Osteocyte (in vitro differentiated cells): ENCODE measurements at places on chromosomes 5 and 9. TPM values are rescaled to one million over a fixed set of nuclear protein-coding genes. Genes with fewer than 3 reads are reported as not detected.

The CDC20B gene
- not detected in 2 replicates for total RNA-seq

The MAP1B gene
- total RNA-seq: 189 and 207 TPM in 2 replicates

DNA sequence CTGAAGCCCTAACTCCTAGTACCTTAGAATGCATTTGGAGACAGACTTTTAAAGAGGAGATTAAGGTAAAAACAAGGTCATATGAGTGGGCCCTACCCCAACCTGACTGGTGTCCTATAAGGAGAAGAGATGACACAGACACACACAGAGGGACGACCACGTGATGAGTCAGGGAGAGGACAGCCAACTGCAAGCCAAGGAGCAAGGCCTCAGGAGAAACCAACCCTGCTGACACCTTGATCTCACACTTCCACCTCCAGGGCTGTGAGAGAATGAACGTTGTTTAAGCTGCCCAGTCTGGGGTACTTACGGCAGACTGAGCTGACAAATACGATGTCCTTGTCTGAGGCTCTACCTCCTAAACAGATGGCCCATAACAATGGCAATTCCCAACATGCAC is 93.6 kb downstream of the ROR2 start:
- no peak for DNase-seq

DNA sequence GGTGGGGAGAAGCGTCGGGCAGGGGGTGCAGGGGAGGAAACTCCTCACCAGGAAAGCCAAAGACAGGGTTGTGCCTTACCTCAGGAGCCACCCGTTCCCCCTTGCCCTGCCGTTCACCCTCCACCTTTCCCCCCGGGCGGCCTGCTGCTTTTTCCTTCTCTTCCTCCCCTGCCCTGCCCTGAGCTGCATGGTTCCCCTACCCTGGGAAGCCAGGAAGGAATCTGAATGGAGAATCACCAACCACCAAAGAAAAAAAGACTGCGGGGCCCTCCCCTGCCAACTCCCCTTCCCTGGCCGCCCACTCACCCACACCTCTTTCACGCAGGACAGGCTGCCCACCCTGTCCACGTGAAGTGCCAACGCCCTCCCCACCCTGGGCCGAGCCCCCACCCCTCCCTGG is 820 bp upstream of the NFX1 start:
- no peak for DNase-seq

The NRG2 gene
- total RNA-seq: 0.86 and 1.5 TPM in 2 replicates

DNA sequence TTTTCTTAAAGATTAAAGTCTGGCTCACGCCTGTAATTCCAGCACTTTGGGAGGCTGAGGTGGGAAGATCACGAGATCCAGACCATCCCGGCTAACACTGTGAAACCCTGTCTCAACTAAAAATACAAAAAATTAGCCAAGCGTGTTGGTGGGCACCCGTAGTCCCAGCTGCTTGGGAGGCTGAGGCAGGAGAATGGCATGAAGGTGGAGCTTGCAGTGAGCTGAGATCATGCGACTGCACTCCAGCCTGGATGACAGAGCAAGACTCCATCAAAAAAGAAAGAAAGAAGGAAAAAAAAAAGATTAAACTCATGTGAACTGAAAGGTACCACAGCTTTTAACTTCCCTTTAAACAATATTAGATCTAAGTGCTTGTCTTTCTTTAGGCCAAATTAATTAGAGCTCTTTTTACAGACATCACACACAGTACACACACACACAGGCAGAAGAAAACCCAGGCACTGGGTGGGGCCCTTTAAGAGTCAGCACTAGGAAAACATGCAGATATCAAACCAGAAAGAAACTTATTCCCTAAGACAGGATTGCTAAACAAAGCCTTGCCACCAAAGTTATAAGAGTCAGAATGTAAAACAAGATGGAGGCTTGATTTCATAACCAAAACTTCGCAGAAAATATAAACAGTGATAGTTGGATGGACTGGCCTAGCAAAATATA is 29.3 kb upstream of the UHRF2 start:
- DNase-seq: no peak
